ENCODE measurements at places on chromosomes 7 and 10.
A peak's percentile ranks its signal among the peaks of the same experiment; 100 is the strongest.

DNA sequence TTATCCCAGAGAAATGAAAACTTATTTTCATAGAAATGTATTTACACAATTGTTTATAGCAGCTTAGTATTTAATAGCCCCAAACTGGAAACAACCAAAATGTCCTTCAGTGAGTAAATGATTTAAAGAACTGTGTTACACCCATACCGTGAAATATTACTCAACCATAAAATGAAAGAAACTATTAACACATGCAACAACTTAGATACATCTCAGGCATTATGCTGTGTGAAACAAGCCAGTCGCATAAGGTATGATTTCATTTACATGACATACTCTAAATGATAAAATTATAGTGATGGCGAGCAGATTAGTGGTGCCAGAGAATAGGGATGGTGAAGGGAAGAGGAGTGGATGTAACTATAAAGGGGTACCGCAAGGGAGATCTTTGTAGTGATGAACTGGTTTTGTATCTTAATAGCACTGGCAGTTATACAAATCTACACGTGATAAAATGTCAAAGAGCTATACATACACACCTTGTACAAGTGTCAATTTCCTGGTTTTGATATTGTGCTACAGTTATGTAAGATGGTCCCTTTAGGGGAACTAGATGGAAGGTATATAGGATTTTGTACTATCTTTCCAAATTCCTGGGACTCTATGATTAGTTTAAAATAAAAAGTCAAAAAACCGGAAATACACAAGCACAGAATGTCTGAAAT is 40.5 kb downstream of the MACC1 start:
- no peak overlapping the region for H3K27ac ChIP-seq
- no peaks in the 10 kb centered on the region for H3K4me1 ChIP-seq
- no peaks in the 10 kb centered on the region for H3K36me3 ChIP-seq
- H3K4me3 ChIP-seq: no peak overlapping the region
- DNase-seq: no peak

- no peak for DNase-seq
- H3K4me3 ChIP-seq: no peak overlapping the region
- no peaks in the 10 kb centered on the region for H3K4me1 ChIP-seq
- H3K27ac ChIP-seq: no peak overlapping the region
Observed at GRCh38 chr7:131606346-131607290, 50.2 kb upstream of the PODXL start.

GRCh38 chr7:7909376-7909775 is 59.2 kb upstream of the GLCCI1 start:
- no peak overlapping the region for H3K27ac ChIP-seq
- no peaks in the 10 kb centered on the region for H3K27me3 ChIP-seq
- no peak for DNase-seq
- no peak overlapping the region for H3K4me3 ChIP-seq
- H3K36me3 ChIP-seq: no peaks in the 10 kb centered on the region

DNA sequence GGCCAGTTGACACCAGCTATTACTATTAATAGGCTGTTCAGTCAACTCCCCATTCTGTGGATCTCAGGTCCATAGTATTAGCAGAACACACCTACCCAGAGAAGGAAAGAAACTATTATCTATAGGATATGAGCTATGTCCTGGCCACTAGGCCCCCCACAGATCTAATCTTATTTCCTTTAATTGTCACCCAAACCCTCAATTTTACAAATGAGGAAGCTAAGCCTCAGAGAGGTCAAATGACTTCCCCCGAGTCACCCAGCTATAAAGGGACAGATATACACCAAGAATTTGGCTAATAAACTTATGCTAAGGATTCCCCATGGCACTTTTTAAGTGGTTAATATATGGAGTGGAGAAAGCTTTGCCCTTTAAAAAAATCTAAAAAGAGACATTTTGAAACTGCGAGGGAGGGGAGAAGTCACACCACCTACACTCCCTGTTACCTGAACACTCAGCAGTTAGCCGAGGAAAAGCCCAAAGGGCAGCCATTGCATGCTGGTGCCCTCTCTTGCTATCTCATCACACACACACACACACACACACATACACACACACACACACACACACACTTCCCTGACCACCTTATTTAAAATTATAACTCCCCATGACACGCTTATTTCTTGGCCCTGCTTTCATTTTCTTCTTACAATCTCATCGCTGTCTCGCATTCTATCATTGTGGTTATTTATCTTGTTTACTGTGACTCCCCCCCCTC is 157.0 kb upstream of the ADO start:
- no peaks in the 10 kb centered on the region for H3K36me3 ChIP-seq
- no peak overlapping the region for H3K4me3 ChIP-seq
- H3K27ac ChIP-seq: no peak overlapping the region
- H3K27me3 ChIP-seq: no peaks in the 10 kb centered on the region
- no peak for DNase-seq

DNA sequence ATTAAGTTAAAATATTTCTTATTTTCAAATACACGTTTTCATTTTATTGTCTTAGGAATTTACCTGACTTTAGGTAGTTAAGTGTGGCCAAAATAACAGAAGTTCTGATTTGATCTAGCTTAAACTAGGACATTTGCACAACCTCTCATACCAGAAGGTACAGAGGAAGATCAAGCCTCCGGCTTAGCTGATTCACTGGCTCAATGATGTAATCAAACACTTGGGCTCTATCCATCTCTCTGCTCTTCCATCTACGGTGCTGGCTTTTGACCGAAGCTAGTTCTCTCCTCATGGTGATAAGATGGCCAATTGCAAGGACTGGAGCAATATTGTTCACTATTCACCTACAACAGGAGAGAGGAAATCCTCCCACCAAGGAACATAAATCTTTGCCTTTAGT is 12.2 kb upstream of the HYCC1 start:
- no peak for DNase-seq
- H3K4me1 ChIP-seq: no peaks in the 10 kb centered on the region
- H3K27me3 ChIP-seq: no peaks in the 10 kb centered on the region
- no peak overlapping the region for H3K4me3 ChIP-seq
- H3K36me3 ChIP-seq: no peaks in the 10 kb centered on the region

- H3K4me1 ChIP-seq: no peaks in the 10 kb centered on the region
- no peak overlapping the region for H3K4me3 ChIP-seq
- peaks cover 57% of the 10 kb centered on the region for H3K27me3 ChIP-seq
- H3K27ac ChIP-seq: no peak overlapping the region
- no peaks in the 10 kb centered on the region for H3K36me3 ChIP-seq
- DNase-seq: peak; percentile 32
Observed at GRCh38 chr7:2643386-2644219, 11.8 kb downstream of the TTYH3 start.

DNA sequence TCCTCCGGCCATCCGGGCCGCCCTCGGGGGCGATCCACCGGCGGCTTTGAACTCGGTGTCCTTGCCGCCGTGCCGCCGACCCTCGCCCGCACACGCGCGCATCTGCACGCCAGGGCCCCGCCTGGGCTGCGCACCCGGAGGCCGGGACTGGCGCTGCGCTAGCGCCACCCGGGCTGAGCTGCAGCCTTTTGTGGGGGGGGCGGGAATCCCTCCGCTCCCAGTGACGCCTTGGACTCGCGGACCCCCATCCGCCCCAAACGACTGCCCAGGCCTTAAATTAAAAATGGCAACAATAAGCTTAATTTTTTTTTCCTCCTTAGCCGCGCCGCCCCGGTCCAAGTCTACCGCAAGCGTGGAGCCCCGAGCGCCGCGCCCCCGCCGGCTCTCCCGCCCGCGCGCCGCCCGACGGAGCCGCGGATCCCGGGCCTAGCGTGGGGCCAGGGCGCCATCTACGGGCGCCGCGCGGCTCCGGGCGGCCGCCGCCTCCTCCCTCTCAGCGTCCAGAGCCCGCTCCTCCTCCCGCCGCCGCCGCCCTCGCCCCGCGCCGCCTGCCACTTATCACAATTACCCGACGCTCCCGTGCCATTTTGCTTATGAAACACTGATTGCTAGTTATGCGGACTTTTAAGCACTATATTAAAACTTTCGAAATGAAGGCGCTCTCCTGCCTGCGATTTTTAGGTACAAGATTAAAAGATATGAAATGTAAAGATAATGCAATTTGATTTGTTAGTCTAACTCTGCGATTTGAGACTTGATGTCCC is 7.5 kb upstream of the EBF3 start:
- H3K27me3 ChIP-seq: no peaks in the 10 kb centered on the region
- H3K4me3 ChIP-seq: 0 out of 2 replicates have a peak overlapping the region, but pooled peaks have one; percentile 29
- DNase-seq: peak; percentile 37
- no peaks in the 10 kb centered on the region for H3K36me3 ChIP-seq
- H3K27ac ChIP-seq: no peak overlapping the region

GRCh38 chr7:19376538-19376937 is 231.3 kb upstream of the FERD3L start:
- H3K4me3 ChIP-seq: no peak overlapping the region
- H3K4me1 ChIP-seq: no peaks in the 10 kb centered on the region
- DNase-seq: no peak
- no peak overlapping the region for H3K27ac ChIP-seq
- H3K36me3 ChIP-seq: no peaks in the 10 kb centered on the region
- no peaks in the 10 kb centered on the region for H3K27me3 ChIP-seq

Measured in MM.1S (cell line).